ENCODE measurements at places on chromosomes 13 and 19.
A peak's percentile ranks its signal among the peaks of the same experiment; 100 is the strongest.

DNA sequence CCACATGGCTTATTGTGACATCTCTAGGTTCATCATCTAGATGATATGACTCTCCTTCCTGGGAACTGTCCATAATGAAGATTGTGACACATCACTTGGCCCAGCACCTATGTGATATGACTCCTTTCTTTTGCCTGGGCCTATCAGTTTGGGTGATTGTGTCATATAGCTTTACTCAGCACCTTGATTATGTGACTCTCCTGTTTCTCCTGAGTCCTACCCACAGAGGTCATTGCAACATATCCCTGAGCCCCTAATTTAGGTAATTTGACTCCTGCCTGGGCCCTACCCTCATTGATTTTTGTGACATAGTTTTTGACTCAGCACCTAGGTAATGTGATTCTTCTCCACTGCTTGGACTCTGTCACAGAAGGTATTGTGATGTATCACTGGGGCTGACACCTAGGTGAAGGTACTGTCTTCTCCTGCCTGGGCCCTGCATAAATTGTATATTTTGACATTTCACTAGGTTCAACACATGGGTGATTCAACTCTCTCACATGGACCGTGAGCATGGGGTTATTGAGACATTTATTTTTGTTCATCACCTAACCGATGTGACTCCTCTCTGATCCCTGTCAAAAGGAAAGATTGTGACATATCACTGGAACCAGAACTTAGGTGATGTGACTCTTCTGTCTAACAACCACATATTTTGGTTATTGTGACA lies 26.2 kb upstream of the ZNF254 start:
- DNase-seq = no peak

GRCh38 chr13:95585867-95586266 lies 33.3 kb downstream of the CLDN10 start:
- no peak for DNase-seq

- DNase-seq = peak; percentile 61
Measured at GRCh38 chr19:51783372-51783771, 11.6 kb upstream of the FPR3 start.

- no peak for DNase-seq
Measured at GRCh38 chr13:83297586-83298290, 584.5 kb downstream of the SLITRK1 start.

DNA sequence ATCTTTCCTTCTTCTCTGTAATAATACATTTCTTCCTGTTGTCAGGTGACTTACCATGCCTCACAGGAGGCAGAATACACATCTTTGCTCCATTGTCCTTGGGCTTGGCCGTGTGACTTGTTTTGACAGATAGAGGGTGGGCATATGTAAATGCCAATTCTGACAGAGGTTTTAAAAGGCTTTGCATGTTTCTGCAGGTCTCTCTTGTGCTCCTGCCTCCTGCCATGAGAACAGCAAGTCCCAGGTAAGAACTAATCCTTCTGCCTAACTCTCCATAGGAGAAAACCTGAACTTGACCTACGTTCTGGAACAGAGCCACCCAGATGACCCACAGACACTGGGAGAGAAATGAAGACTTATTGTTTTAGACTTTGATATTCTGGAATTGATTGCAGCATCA lies 88.7 kb upstream of the TNFSF11 start:
- no peak for DNase-seq

DNA sequence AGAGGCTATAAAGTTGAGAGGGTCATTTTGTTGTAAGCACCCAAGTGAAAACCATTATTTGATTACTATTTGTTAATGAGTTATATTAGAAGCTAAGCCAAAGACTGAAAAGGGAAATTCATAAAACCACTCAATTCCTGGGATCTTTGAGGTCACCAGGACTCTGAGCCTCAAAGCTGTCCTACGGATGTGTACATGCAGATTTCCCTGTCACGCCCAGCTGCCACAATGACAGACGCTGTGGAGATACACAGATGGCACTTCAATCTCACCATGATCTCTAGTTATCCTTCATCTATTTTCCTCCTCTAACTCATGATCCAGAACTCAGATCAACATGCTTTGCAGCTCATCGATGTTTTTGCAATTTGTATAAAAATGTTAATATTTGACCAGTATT lies 403.5 kb upstream of the MIR17HG start:
- no peak for DNase-seq

GRCh38 chr13:73138276-73138637 lies 79.5 kb downstream of the KLF5 start:
- no peak for DNase-seq

DNA sequence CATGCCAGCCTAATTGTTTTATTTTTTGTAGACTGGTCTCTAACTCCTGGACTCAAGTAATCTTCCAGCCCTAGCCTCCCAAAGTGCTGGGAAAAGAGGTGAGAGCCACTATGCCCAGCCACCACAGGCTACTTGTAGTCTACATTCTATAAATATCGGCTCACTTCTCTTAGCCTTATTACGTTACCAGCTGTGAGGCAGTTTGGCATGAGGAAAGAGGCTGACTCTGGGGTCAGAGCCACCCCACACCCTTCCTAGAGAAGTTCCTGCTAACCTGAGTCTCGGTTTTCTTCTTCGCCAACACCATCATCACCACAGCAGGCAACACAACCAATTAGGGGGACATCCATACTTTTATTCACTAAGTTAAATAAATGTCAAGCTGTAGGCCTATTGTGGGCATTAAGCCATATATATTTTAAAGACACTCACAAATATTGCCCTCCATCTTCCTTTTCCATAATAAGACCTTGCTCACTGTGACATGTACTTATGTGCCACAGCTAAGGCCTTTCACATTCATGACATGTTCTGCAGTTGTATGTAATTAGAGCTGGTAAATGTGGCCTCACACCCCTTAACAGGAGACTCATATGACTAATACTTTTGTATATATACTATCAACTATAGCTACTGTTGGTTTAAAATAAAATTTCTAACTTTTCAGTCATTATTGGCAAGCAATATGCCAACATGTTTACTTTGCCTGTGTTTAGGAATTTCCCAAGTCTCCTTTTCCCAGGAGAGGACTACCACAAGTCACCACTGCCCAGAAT lies 5.7 kb downstream of the SLC25A30 start:
- no peak for DNase-seq

- DNase-seq = no peak
Measured at GRCh38 chr13:106115081-106115480, 420.4 kb downstream of the EFNB2 start.

GRCh38 chr13:102707467-102707866 lies 12.6 kb upstream of the METTL21C start:
- no peak for DNase-seq
